EH (cell line): ENCODE measurements at places on chromosomes 6 and 20.
A peak's percentile ranks its signal among the peaks of the same experiment; 100 is the strongest.

- peak; percentile 72 for DNase-seq
Measured at GRCh38 chr20:44532981-44533331, 11.1 kb upstream of the SERINC3 start.

GRCh38 chr6:155129744-155130143, 134.1 kb upstream of the CLDN20 start:
- DNase-seq: no peak

GRCh38 chr20:4748847-4749246, 27.1 kb downstream of the PRND start:
- no peak for DNase-seq

DNA sequence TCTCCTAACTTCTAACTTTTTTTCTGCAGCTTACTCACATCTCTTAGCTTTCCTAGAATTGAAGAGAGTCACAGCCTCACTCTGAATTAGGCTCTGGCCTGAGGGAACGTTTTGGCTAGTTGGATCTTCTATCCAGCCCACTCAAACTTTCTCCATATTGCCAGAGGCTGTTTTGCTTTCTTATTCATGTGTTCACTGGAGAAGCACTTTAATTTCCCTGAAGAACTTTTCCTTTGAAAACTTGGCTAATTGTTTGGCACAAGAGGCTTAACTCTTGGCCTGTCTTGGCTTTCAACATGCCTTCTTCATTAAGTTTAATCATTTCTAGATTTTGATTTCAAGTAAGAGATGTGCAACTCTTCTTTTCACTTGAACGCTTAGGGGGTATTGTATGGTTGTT, 138.2 kb upstream of the PLCB4 start:
- peak; percentile 75 for DNase-seq

DNA sequence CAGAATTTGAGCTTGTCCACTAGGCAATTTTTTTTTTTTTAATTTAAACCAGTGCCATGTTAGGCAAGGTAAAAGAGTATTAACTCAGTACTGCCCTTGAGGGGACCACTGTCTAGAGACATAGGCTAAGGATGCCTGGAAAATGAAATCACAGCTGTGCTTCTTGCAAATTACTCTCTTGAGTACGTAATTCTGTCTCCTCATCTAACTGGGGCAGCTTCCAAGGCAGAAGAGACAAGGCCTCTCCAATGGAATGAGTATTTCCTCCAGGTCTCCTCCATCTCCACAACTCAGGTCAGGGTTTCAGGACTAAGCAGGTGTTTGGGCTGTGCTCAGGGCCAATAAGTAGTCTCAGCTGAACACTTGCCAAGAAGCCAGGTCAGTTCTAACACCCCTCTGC, 33.8 kb upstream of the MRPS10 start:
- DNase-seq: peak; percentile 32

- no peak for DNase-seq
Measured at GRCh38 chr20:19966840-19967239, 50.3 kb upstream of the NAA20 start.

- no peak for DNase-seq
Measured at GRCh38 chr6:44475417-44475778, 87.9 kb downstream of the CDC5L start.

- no peak for DNase-seq
Measured at GRCh38 chr20:45918182-45918737, 6.3 kb upstream of the PLTP start.

GRCh38 chr20:257419-257818, at the start of gene DEFB132:
TSS of gene DEFB132 (plus strand) at chr20:257724. CDS start at chr20:257779, 55 bp downstream.
- no peak for DNase-seq

DNA sequence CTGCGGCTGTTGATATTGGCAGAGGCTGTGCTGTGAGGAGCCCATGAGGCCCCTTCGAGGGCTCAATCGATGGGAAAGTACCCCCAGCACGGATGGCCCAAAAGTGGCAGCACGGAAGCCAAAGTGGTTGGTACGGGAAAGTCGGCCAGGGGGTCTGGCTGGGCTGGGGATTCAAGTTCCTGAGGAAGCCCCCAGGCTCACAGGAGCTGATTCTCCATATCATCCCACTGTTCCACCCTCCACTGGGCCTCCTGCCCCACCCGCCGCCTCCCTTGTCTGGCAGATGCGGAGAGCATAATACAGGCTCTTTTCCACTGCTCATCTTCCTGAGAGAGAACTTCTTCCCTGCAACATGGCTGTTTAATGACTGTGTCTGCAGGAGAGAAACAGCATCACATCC, 217.8 kb upstream of the CST7 start:
- DNase-seq: no peak

DNA sequence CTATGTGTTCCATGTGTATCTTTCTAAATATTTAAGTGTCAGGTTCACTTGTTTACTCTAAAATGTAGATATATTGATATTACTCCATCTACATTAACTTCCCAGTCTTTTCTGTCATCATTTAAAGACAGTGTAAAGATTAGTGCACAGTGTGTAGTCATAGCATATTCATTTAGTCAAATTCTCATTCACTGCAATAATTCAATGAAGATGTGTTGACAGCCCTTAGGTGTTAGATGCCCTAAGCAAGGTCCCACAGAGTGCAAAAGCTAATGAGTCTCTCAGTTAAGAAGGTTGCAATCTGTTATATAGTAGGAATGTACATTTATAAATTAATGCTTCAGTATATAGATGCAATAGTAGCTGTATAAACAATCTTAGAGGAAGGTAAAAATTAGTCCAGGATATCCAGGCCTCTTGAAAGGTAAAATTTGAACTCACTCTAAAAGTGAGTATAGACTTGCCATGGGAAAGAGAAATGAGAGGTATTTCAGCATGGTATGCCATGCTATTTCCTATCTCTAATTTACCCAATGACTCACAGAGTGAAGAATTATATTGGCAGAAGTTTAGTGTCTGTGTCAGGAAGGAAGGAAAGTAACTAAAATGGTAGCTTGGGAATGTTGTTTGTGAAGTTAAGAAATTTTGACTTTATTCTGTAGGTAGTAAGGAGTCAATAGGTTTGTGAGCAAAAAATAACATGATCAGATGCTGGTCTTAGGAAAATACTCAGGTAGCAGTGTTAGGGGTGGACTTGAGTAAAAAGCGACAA, 969.9 kb upstream of the CITED2 start:
- DNase-seq: peak; percentile 86

- no peak for DNase-seq
Measured at GRCh38 chr6:161211380-161212035, 62.4 kb downstream of the AGPAT4 start.

- DNase-seq: peak; percentile 44
Measured at GRCh38 chr20:33301192-33301930, 18.3 kb downstream of the BPIFB1 start.

- no peak for DNase-seq
Measured at GRCh38 chr6:103042336-103042735, 1648.8 kb downstream of the GRIK2 start.

DNA sequence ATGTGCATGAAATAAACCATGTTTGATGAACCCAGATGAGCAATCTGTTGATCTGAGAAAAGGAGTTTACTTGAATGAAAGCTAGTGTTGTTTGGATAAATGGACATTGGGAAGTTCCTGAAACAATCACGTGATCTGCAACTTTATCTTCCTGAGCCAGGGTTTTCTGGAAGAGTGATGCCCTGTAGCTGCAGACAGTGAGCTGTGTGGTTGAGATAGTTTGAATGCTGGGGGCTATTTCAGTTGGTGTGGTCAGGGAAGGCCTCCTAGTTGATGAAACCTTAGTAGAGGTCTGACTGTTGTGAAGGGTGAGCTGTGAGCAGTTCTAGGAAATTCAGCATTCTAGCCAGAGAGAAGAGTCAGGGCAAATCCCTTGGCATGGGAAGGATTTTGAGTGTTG, 643.7 kb downstream of the UTRN start:
- DNase-seq: no peak

DNA sequence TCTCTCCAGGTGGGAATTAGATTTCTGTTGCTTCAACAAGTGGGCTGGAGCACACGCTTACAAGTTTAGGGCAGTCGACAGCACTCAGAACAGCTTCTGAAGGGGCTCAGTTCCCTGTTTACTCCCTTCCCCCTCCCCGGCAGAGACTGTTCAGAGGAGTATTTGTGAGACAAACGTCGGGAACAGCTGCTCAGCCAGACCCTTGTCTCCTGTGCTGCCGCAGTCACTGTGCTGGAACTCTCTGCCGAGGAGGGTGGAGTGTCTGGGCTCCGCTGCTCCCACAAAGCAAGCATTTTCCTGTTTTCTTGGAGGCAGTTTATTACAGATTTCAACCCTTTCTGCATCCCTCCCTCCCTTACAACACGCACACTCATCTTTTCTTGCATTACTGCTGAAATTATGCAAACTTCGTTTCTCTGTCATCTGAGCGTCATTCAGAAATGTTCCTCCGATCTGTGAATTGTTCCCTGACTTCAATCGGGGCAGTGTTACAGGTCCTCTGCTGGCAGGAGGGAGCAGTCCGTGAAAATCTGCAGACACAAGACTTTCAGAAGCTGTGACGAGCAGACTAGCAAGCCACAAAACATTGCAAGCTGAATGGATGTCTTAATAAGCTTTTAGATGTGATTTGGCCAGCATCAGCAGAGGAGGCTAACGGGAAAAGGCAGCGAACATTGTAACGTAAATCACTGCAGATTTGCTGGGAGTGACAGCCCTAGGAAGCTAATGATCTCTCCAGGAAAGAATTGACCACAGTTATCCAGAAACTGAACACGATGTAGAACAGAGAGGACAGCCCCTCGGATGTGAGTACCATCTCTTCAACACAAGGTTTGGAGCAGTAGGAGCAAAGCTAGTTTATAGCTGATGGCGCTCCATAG, 76.2 kb downstream of the LYRM2 start:
- no peak for DNase-seq

GRCh38 chr6:142627474-142627873, 317.5 kb downstream of the HIVEP2 start:
- no peak for DNase-seq

DNA sequence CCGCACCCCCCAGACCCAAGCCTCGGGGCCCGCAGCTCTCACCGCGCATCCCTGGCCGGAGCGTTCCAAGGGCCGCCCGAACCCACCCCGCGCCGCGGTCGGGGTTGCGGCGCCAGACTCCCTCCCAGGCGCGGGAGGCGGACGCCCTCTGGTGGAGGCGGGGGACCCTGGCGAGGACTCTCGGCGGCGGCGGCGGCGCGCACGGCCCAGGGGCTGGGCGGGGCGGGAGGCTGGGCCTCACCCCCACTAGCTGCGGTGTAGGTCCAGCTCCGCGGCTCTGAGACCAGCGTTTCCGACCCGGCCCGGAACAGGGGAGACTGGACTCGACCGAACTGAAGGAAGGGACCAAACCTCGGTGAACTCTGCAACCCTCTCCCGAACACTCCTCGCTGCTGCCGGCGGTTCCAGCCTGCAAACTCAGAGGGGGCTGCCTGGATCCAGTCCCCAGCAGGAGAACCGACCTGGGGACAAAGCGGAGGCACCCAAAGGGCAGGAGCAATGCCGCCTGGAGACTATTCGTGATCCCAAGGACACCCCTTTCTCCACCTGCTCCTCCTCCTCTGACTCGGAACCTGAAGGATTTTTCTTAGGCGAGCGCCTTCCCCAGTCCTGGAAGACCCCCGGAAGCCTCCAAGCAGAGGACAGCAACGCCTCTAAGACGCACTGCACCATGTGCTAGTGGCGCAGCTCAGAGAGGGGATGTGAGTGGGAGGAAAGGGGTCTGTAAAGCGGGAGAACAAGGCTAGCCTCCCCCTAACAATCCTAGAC, 859 bp upstream of the TOMM6 start:
- peak; percentile 81 for DNase-seq

DNA sequence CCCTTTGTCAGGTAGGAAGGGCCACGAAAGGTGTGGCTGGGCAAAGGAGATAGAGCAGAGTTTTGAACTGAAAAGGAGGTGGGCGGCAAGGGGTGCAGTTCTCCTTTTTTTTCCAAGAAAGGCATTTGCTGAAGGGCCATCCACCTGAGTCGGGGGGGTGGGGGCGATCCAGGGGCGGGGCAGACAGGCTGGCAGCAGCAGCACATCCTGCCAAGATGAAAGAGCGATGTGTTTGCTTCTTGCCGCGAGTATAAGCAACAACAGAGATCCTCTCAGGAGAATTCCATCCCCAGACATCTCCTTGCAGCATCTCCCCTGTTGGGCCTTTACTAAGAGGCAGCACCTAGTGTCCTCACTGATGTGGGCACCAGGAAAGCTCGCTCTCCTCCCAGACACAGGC, 516.5 kb downstream of the CD83 start:
- DNase-seq: no peak

GRCh38 chr6:126513198-126513597, 173.3 kb downstream of the CENPW start:
- no peak for DNase-seq

DNA sequence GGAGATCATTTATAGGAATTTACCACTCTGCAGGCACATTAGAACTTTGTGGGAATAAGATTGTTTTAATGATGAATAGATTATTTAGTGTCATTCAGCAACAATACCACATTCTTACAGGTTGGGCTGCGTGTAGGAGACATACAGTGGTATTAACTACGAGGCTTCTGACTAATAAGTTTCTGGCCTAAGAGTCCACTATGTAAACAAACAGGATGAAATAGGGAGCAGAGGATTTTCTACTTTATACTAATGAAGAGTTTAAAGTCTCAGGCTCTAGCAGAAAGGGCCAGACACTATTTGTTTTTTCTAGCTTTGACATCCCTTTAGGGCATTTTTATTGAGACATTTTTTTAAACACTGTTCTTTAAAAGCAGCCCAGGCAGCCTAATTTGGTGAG, 75.6 kb downstream of the SLC24A3 start:
- DNase-seq: peak; percentile 77

DNA sequence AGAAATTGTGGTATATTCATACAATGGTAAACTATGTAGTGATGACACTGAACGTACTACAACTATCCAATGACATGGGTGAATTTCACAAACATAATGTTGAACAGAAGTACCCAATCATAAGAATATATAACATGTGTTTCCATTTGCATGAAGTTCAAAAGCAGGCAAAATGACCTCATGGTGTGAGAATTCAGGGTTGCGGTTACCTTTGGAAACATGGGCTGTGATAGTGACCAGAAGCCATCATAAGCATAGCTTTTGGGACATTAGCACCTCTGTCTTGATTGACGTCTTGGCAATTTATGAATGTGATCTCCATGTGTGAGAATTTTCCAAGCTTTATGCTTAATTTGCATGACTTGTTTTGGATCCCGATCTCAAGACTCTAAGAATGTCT, 500.1 kb upstream of the JAG1 start:
- no peak for DNase-seq

GRCh38 chr6:3782876-3783832, 31.6 kb upstream of the PXDC1 start:
- no peak for DNase-seq

GRCh38 chr6:2751871-2752270, 1.1 kb upstream of the MYLK4 start:
- DNase-seq: no peak

DNA sequence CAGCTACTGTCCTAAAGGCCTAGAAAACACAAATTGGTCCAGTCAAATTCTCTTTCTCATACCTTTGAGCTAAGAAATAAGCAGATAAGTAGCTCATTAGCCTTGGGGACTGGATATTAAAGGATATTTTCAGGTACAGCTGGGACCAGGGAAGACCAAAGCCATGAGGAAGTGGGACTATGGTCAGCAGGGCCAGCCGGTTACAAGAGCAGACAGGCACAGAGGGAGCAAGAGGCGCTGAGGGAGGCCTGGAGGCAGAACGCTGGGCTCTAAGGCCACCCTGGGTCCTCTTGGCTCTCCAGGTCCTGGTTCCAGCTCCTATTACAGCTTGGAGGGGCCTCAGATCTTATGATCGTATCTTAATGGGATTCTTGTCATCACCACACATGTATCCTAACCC, 88.5 kb upstream of the KCNK16 start:
- DNase-seq: no peak

- no peak for DNase-seq
Measured at GRCh38 chr6:122801397-122801796, 12.3 kb downstream of the SMPDL3A start.

- peak; percentile 99 for DNase-seq
Measured at GRCh38 chr20:50312682-50313521, 122.3 kb downstream of the CEBPB start.
